ENCODE measurements at places on chromosomes 11 and 22. TPM values are rescaled to one million over a fixed set of nuclear protein-coding genes. Genes with fewer than 3 reads are reported as not detected.

The ZNF214 gene
- total RNA-seq = 4.1 TPM

The COPB1 gene
- 67.9 TPM for total RNA-seq

The MYOD1 gene
- not detected for total RNA-seq

The PNPLA5 gene
- total RNA-seq = 5.9 TPM

The MUC5AC gene
- total RNA-seq = not detected

The KCNE3 gene
- total RNA-seq = 3.5 TPM

The TECTA gene
- 0.37 TPM for total RNA-seq

The OR52H1 gene
- total RNA-seq = not detected

The SLC15A3 gene
- total RNA-seq = 12.1 TPM
